Ovary (tissue), 10 donors: ENCODE measurements at places on chromosomes 1 and 21. TPM values are rescaled to one million over a fixed set of nuclear protein-coding genes. Genes with fewer than 3 reads are reported as not detected.

GRCh38 chr1:178412400-178412770 is 84.4 kb downstream of the CLEC20A start:
- no peak for DNase-seq
- H3K27me3 ChIP-seq: no peaks in the 10 kb centered on the region
- H3K27ac ChIP-seq: no peak overlapping the region
- no peaks in the 10 kb centered on the region for H3K36me3 ChIP-seq

DNA sequence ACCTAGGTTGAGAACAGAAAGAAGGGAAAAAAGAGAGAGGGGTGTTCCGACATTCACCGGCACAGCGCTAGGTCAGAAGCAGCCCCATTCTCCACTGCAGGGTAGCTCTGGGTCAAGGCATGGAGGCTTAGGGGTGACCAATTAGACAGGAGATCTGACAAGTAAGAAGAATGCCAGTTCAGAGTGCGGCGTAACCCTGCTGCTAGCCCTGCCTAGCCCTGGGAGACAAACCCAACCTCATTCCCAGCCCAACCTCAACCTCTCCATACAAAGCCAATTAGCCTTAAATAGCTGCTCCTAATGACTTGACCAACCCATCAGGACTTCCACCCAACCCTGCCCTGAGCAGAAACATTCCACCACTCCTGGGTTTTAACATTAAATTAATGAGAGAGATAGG is 3.4 kb downstream of the PRELP start:
- H3K27ac ChIP-seq: peak overlapping the region; percentile 88
- H3K4me1 ChIP-seq: peaks cover 21% of the 10 kb centered on the region
- H3K36me3 ChIP-seq: no peaks in the 10 kb centered on the region
- H3K4me3 ChIP-seq: peak overlapping the region; percentile 62
- DNase-seq: no peak
- H3K27me3 ChIP-seq: no peaks in the 10 kb centered on the region

- H3K27ac ChIP-seq: no peak overlapping the region
- H3K4me1 ChIP-seq: no peaks in the 10 kb centered on the region
- DNase-seq: no peak
Observed at GRCh38 chr1:209341673-209342420, 241.7 kb upstream of the CAMK1G start.

GRCh38 chr1:118021668-118022067 is 92.1 kb downstream of the WDR3 start:
- DNase-seq: no peak
- no peaks in the 10 kb centered on the region for H3K36me3 ChIP-seq
- no peaks in the 10 kb centered on the region for H3K4me1 ChIP-seq

GRCh38 chr1:113937146-113937545 is 8.0 kb downstream of the HIPK1 start:
- no peaks in the 10 kb centered on the region for H3K36me3 ChIP-seq
- no peak for DNase-seq
- H3K27ac ChIP-seq: no peak overlapping the region
- peaks cover 13% of the 10 kb centered on the region for H3K4me1 ChIP-seq

GRCh38 chr1:245434280-245434679 is 279.5 kb downstream of the KIF26B start:
- no peaks in the 10 kb centered on the region for H3K27me3 ChIP-seq
- no peak overlapping the region for H3K27ac ChIP-seq
- H3K4me3 ChIP-seq: no peak overlapping the region
- DNase-seq: no peak

- no peaks in the 10 kb centered on the region for H3K36me3 ChIP-seq
- DNase-seq: no peak
- H3K27ac ChIP-seq: no peak overlapping the region
- no peaks in the 10 kb centered on the region for H3K27me3 ChIP-seq
Observed at GRCh38 chr1:47650205-47650604, 212.4 kb downstream of the FOXD2 start.

DNA sequence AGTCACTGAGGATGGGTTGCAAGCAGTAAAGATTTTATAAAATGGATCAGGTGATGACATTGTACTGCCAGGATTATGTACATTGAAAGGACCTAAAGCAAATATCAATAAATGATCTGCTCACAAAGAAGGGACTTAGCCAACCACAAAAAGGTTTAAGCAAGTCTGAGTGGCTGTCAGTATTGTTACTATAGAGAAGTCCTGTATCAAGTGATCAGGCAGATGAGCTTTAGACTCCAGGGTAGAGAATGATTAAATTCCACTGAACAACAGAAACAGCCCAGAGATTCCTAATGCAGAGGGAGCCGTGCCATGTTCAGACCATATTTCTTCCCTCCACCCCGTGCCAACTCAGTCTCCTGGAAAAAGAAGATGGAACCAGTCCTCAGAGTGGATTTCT is 138.9 kb downstream of the SETD4 start:
- no peak overlapping the region for H3K4me3 ChIP-seq
- no peak overlapping the region for H3K27ac ChIP-seq
- no peaks in the 10 kb centered on the region for H3K4me1 ChIP-seq
- H3K36me3 ChIP-seq: no peaks in the 10 kb centered on the region
- H3K27me3 ChIP-seq: no peaks in the 10 kb centered on the region
- DNase-seq: no peak

DNA sequence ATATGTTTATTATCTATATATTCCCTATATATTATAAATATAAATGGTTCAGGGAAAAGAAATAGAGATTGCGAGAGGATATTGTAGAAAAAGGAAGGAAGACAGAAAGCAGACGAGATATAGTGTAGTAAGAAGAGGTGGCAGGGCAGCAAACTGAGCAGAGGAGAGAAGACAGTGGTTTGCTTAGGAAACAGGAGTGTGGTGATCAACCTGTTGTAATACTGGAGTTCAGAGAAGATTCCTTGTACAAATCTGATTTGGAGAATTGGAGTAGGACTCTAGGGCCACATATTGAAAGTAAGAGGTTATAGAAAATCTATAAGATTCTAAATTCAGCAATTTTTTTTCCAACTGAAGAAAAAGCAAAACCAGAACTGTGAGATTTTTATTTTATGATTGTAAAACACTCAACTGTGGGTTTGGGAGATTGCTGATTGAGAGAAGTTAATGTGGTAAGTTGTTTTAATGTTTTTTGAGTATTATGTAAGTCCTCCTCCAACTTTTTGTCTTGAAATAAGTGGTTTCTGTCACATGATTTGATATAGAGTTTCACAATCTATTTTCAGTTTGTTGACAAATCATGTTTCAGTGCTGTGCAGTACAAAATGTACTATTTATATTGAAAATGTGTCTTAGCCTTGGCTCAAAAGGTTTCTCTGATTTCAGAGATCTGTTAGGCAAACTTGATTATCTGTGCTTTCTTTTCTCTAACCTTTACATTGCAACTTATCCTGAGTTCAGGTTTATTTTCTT is 9.6 kb upstream of the AMY2B start:
- H3K27ac ChIP-seq: no peak overlapping the region
- no peaks in the 10 kb centered on the region for H3K27me3 ChIP-seq
- no peak overlapping the region for H3K4me3 ChIP-seq
- no peaks in the 10 kb centered on the region for H3K4me1 ChIP-seq
- no peak for DNase-seq
- no peaks in the 10 kb centered on the region for H3K36me3 ChIP-seq

DNA sequence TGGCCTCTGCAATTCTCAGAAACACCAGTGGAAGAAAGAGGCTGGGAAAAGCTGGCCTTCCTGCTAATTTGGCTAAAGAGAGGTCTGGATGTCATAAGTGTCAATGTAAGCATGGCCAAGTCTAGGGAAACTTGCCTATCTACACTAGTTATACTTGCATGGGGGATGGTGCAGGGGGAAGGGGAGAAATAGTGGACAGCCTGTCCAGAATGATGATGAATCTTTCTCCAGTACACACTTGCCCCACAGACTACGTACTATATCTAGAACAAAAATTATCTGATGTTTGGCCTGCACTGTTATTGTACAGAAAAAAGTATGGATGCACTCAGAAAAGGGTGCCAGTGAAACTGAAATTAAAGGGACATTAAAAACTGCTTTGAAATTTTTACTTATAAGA is 114.5 kb downstream of the SLC25A24 start:
- no peaks in the 10 kb centered on the region for H3K36me3 ChIP-seq
- no peaks in the 10 kb centered on the region for H3K4me1 ChIP-seq
- no peak overlapping the region for H3K27ac ChIP-seq
- H3K4me3 ChIP-seq: no peak overlapping the region
- no peaks in the 10 kb centered on the region for H3K27me3 ChIP-seq
- no peak for DNase-seq

GRCh38 chr1:220224033-220224432 is 48.2 kb downstream of the RAB3GAP2 start:
- H3K4me1 ChIP-seq: no peaks in the 10 kb centered on the region
- no peaks in the 10 kb centered on the region for H3K27me3 ChIP-seq
- DNase-seq: no peak
- H3K27ac ChIP-seq: no peak overlapping the region

- no peaks in the 10 kb centered on the region for H3K36me3 ChIP-seq
- no peak overlapping the region for H3K27ac ChIP-seq
- no peaks in the 10 kb centered on the region for H3K27me3 ChIP-seq
- no peaks in the 10 kb centered on the region for H3K4me1 ChIP-seq
Observed at GRCh38 chr21:35154788-35155187, 105.7 kb upstream of the RUNX1 start.

DNA sequence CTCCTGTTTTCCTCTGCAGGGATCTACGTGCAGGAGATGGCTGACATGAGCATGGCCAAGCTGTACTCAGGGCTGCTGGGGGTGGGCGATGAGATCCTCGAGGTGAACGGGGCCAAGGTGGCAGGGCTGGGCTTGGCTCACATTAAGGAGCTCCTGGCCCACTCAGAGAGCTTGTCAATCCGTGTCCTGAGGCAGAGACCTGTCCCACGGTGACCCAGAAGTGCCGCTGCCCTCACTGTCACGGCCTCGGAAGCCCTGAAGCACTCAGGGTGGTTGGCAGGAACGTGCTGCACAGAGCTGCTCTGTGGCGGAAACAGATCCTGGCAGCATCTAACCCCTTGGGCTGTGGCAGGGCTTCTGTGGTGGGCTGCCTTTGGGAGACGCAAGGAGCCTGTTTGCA is 37.6 kb downstream of the KIAA1614 start:
- no peak overlapping the region for H3K27ac ChIP-seq
- H3K27me3 ChIP-seq: no peaks in the 10 kb centered on the region
- no peak for DNase-seq
- H3K4me1 ChIP-seq: peaks cover 7% of the 10 kb centered on the region

DNA sequence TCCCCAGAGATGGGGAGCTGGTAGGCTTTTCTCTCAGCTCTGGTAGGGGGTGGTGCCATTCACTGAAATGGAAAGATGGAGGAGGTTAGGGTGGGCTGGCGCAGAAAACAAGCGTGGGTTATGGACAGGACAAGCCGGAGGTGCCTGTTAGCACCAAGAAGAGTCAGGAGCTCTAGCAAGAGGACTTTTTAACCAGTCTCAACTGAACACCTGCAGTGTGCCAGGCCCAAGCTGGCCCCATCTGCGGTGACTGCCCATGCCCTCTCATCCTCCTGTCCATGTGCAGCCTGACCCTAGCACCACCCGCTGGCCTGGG is 254.4 kb downstream of the RHOU start:
- peaks cover 17% of the 10 kb centered on the region for H3K4me1 ChIP-seq
- no peaks in the 10 kb centered on the region for H3K36me3 ChIP-seq
- DNase-seq: no peak
- no peak overlapping the region for H3K27ac ChIP-seq
- no peak overlapping the region for H3K4me3 ChIP-seq

- H3K27me3 ChIP-seq: no peaks in the 10 kb centered on the region
- no peak overlapping the region for H3K4me3 ChIP-seq
- H3K4me1 ChIP-seq: no peaks in the 10 kb centered on the region
- DNase-seq: no peak
Observed at GRCh38 chr1:231467986-231468385, 45.9 kb upstream of the EGLN1 start.

DNA sequence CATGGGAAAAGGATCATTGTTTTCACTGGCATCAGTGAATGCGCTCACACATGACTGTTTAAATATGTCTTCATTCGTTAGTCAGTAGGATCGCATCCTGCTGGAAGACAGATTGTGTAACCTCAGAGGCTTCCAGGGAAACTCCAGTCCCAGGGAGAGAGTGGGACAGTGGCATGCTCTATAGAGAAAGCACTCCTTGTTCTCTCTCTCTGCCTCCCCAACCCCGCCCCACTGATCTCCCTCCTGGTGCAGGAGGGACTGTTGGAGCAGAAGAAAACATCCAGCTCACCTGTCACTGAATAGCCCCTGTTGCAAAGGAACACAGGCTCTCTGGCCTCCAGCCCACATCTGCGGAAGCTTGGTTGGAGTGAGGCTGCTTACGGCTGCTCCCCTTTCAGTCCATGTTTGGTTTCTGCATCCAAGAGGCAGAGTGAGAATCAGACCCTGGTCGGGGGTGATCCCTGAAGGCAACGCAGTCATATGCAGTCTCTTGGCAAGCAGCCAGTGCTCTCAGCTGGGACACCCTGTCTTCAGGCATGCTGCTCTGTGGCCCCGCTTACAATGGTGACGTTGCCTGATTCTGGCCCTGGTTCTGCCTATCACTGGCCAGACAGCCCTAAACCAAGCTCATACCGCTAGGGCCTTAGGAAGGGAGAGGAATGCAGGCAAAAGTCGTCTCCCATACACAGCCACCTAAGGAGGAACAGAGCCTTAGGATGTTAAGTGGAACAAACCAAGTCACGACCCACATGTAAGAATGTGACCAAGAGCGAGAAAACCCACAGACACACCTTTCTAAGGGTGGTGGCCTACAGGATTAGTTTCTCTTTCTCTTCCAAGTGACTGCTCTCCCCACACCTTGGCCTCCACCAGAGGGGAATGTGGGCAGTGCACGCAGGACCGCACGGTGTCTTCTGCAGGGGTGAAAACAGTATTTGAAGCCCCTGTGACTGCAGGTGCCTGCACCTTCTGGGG is 39.7 kb downstream of the BACE2 start:
- H3K36me3 ChIP-seq: no peaks in the 10 kb centered on the region
- no peaks in the 10 kb centered on the region for H3K4me1 ChIP-seq
- H3K27ac ChIP-seq: no peak overlapping the region
- H3K27me3 ChIP-seq: no peaks in the 10 kb centered on the region

DNA sequence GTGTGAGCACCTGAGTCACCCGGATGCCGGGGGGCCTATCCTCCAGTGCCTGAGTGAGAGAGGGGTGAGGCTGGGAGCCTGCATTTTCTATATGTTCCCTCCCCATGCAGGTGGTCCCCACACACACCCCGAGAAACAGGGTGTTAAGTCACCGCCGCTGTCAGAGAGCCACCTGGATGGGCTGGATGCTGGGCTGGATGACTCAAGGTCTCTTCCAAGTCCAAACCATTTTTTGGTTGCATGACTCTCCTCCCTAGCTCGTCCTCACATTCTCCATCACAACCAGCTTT is 2.9 kb upstream of the UMODL1 start:
- no peak for DNase-seq
- no peak overlapping the region for H3K4me3 ChIP-seq
- no peaks in the 10 kb centered on the region for H3K4me1 ChIP-seq
- no peak overlapping the region for H3K27ac ChIP-seq
- no peaks in the 10 kb centered on the region for H3K36me3 ChIP-seq

TEX38 gene
- total RNA-seq: not detected

TMPRSS15 gene
- total RNA-seq: not detected

HSD11B1 gene
- total RNA-seq: 7.4 TPM

ANKRD35 gene
- 2.6 TPM for total RNA-seq

GREM2 gene
- 1.6 TPM for total RNA-seq
